ENCODE measurements at places on chromosomes 11 and 22.

- peak; percentile 32 for DNase-seq
Measured at GRCh38 chr22:38355275-38355674, 38.0 kb upstream of the CSNK1E start.

- peak; percentile 85 for DNase-seq
Measured at GRCh38 chr11:123616505-123617198, 37.8 kb downstream of the SCN3B start.

DNA sequence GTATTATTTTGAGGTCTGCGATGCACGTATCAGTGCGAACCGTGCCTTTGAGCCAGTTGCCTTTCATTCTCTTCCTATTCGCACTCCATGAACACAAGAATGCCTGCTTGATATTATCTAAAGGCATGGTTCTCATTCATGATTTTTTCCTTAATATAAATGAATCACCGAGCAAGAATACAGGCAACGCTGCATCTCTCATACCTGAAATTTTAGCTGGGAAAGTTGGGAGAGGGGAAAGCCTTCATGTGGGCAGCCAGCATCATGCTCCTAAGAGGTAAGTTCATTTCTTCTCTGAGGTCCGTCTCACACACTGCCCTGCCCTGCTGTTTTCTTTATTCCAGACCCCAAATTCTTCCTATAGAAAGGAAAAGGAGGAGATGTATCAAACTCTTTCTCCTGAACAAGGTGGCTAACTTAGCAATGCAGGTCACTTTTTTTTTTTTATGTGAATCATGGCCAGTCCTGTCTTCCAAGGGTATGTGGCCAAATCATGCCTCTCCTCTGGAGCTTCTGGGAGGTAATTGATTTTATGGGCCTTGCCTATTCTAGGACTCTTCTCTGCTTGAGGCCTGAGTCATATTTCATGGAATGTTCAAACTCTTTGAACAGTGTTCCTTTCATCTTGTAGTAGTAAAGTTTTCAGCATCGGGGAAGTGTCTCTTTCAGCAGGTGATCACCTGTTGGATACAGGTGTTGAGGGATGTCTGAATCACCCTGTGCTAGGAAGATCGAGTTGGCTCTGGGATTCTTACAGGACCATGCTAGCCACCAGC, 3.2 kb downstream of the GLB1L2 start:
- DNase-seq: no peak

DNA sequence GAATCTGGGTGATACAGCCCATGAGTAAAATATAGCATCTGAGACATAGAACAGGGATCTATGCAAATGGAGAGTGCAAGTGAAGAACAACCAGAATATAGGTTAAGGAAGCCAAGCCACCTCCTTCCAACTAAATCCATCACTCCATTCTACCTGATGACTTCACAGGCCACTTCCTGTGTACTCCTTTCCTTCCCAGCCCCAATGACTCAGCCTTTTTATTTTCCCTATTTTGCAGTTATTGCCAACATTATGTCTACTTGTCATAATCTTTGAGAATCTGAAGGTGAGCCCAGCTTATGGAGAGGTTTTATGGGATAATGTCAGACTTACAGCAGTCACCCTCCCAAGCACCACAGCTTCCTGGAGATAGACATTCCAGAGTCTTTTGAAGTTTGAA, 1.4 kb upstream of the OR52M1 start:
- no peak for DNase-seq

GRCh38 chr11:23138761-23139160, 278.5 kb upstream of the CCDC179 start:
- DNase-seq: no peak

DNA sequence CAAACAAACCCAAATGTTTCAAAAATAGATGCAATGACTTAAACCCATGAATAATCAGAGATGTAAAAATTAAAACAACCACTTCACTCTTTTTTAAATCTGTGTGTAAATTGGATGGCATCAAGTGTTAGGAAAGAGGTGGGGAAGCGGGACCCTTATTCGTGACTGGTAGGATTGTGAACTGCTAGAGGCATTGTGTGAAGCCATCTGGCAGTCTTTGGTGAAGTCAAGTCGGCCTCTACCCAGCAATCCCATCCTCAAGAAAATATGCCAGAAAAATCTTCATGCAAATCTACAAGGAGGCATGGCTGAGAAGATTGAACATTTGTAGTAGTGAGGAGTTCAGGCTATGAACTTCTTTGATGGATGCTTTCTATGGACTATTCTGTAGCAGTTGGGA, 114.6 kb upstream of the C11orf87 start:
- no peak for DNase-seq

DNA sequence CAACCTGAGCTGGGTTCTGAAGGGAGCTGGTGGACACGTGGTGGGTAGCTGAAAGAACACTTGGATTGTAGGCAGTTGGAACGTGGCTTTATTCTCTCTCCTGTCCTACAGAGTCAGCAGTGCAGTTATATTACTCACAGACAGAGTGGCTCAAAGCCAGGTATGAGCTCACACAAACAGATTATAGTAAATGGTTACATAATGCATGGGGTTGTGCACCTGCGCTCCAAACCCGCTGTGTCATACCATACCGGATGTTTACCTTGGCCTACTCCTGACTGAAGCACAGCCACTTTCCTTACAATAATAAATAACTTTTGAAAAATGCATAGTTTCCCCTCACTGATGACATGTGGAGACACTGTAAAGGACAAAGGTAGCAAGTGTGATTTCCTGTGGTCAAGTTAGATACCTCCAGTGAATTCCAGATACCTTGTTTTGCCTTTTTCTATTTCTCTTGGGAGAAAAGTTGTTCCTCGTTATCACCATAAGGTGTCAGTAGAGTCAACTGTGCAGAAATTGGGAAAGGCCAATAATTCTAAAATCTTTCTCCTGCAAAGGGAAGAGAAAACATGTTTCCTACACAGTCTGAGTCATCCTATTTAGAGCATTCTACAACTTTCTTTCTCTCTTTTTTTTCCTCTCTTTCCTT, 13.5 kb downstream of the MS4A6A start:
- DNase-seq: no peak

DNA sequence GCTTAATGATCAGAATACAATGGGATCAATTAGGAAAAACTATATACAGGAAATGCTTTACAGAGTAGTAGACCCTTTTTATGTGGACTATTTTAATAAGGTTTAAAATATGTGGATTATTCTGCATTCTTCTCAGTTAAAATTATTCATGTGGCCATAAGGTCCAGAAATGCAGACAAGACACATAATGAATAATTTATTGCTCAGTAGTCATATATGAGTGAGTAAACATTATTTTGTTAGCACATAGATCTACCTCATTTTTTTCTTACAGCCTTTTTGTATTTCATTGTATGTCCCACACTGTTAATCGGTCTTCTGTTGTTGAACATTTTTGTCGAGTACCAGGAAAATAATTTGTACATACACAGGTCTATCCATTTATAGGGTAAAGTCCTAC, 20.8 kb downstream of the MED17 start:
- no peak for DNase-seq

DNA sequence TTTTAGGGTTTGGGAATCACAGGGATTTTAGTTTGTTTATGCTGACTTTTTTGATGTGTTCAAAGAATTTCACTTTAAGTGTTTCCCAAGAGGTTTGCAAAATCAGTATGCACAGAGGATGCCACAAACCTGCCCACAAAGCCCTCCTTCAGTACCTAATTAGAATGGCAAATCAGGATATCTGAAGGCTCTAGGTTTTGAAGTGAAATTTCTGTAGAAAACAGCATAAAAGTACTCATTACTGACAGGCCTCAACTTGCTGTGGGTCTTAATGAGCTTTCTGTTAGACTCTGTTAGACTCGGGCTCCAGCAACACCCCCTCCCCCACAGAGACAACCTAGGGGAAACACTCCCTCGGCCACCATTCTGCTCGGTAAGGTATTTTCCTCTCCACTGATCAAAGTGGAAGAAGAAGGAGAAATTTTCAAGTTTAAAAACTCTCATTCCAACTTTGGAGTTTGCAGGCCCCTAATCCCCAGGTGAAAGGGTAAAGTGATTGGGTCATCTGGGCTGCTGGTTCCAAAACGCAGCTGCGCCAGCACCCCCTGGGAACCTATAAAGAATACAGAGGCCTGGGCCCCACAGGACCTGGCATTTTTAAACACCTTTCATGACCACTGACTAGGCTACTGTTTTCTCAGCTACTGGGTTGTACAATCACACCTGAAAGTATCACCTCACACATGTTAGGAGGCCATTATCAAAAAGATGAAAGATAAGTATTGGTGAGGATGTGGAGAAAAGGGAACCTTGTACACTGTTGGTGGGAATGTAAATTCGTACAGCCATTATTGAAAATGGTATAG, 67.5 kb downstream of the PLEKHA7 start:
- DNase-seq: no peak

- DNase-seq: no peak
Measured at GRCh38 chr11:125945011-125945796, 640 bp upstream of the VSIG10L2 start.

DNA sequence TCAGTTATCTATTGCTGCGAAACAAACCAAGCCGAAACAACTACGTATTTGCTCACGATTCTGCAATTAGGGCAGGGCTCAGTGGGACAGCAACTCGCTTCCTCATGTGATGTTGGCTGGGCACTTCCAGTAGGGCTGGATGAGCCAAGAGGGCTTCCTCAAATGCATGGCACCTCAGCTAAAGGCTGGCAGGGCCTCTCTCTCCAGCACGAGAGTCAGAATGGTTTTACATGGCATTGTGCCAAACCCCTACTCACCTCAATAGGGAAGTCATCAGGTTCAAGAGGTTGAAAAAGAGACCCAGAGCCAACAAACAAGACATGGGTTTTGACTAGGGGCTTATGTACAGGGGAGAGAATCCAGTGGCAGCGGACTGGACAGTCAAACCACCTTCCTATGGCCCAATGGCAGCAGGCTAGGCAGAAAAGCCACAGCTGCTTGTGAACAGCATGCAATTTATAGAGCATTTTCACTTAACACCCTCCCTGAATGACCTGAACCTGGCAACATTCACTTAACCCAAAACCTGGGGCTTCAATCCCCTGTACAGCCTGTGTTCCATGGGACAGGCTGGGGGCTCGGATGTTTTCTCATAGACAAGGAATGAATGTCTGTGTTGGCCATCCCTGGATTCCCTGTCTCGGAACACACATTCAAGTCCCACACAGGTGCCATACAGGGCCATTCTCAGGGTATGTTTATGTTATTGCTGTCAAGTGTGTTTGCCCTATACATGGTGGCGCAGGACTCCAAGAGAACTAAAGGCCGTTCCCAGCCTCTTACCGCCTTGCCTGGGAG, 154.2 kb upstream of the NAV2 start:
- DNase-seq: no peak

DNA sequence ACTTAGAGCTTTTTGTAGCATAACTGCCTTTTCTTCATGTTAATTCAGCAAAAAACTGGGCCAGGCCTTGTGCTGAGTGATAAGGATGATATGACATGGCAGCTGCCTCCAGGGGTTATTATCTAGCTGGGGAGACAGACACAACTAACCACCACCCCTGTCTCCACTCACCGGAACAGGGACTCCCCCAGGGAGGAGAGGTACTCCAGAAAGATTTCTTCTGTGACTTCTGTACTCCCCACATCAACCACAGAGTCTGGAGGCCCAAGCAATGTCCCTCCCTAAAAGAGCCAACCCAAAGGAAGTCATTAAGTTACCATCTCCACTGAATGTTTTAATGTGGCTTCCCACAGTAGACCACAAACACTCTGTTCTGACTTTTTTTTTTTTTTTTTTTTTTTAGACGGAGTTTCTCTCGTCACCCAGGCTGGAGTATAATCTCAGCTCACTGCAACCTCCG, 14.3 kb upstream of the PMM1 start:
- no peak for DNase-seq

DNA sequence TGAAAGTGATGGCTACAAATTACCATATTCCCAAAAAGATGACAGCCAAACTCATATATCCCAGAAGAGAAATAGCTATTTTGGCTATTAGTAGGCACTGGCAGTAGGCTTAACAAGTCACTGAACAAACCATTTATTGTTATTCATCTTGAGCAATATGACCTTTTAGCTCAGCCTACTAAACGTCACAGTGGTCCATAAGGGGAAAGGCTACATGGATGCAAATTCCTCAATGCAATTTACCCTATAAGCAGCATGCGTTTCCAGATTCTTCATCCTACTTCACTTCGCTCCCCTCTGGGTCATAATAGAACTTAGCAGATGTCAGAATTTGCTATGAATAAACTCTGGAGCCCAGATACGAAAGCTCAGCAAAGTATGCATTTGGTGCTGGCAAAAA, 114.0 kb downstream of the SIK3 start:
- no peak for DNase-seq

DNA sequence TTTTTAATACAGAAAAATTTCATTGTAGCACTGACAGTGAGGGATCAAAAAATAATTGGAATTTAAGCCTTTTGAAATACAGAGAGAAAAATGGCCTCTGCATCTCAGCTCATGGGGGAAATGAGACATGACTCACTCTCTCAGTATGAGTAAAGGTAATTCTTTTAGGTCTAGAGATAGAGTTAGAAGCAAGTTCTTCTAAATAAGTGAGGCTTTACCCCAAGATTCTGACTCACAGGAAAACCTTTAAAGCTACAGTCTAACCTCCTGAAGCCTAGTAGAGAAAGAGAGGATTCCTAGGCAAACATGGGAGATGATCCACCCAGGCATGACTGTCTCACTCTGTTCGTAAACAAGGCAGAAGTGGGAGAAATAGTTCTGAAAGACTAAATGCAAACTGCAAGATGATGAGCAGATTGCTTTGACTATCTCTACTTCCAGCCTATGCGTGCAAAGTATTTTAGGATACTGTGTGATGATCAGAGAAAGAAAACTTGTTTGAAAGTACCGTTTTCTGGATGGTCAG, 1003.3 kb upstream of the CCDC90B start:
- DNase-seq: no peak

DNA sequence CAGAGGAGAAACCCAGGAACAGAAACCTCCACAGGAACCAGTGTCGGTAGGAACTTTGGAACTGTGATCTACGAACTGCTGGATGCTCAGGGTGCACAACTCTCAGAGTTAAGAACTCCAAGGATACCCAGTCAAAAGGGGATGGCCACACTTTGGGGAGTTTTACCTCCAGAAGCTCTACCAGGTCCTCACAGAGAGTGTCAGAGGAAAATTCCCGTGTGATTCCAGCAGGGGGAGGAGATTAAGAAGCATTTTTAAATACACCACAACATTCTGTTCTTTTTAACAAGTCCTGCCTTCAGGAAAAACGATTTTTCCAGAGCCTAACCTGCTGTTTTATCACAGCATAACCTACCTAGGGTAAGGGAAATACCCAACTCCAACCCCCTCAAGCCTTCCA, 104.0 kb downstream of the SOX6 start:
- DNase-seq: no peak

DNA sequence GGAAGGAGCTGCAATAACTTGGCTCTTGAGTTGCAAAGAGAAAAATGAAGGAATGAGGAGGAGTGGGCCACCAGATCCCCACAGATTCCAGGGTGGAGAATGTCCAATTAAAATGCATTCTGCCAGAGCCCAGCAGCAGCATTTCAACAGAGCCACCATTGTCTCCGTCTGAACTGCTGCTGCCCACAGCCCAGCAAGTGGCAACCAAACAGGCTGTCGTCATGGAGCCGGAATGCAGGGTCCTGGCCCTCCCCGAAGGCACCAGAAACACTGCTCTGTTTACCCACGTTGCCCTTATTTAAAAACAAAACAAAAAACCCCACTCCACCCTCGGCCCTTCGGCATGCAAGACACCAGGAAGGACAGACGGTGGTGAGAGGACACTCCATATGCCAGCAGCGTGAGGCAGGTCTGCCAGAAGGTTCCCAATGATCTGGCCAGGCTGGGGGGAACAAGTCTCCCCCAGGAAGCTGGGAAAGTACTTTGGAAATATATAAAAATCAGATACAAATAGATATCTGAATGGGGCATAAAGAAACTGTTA, 32.5 kb downstream of the PLEKHA7 start:
- DNase-seq: no peak

GRCh38 chr22:34946339-34946985, 119.5 kb upstream of the ISX start:
- DNase-seq: no peak

GRCh38 chr11:121514432-121515334, 61.9 kb upstream of the SORL1-AS1 start:
- DNase-seq: no peak
